ENCODE measurements at places on chromosomes 5 and 9.

- DNase-seq = no peak
Observed at GRCh38 chr9:88789785-88790184, 201.5 kb upstream of the S1PR3 start.

GRCh38 chr9:106400950-106401349 is 462.0 kb upstream of the ZNF462 start:
- no peak for DNase-seq

GRCh38 chr9:128636024-128636390 is 20.6 kb downstream of the DYNC2I2 start:
- DNase-seq = no peak

GRCh38 chr5:114062932-114063867 is 298.7 kb upstream of the KCNN2 start:
- no peak for DNase-seq

DNA sequence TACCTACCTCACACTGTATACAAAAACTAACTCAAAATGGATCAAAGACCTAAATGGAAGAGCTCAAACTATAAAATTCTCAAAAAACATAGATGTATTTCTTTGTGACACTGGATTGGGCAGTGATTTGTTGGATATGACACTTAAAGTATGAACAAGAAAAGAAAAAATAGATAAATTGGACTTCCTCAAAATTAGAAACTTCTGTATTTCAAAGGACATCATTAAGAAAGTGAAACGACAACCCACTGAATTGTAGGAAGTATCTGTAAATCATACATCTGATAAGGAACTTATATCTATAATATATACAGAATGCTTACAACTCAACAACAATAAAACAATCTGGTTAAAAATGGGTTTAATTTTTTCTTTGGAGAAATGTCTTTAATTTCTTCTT is 96.7 kb downstream of the NRG2 start:
- no peak for DNase-seq

GRCh38 chr5:95759005-95759404 is 27.9 kb downstream of the RHOBTB3 start:
- DNase-seq = no peak

GRCh38 chr9:135978642-135979546 is 17.7 kb upstream of the UBAC1 start:
- DNase-seq = no peak

- no peak for DNase-seq
Observed at GRCh38 chr9:78118742-78119473, 87.3 kb upstream of the GNAQ start.

DNA sequence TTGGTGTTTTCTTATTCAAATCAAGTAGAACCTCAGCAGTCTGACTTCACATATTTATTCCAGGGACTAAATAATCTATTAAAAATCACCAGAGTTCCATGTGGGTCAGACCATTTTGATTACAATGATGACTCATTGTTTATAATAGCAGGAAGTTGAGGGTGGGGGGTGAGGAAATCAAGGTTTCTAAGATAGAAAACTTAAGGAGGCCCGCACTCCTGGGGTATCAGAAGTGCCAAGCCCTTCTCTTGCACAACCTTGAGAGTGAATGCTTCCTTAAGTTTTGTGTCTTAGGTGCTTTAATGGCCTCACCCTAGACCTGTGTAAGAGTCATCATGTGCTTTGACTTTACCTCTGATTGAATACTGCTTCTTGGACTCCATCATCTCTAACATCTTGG is 31.9 kb upstream of the NPR3 start:
- no peak for DNase-seq

GRCh38 chr5:135448791-135449507 is 1.8 kb upstream of the DCANP1 start:
- DNase-seq = no peak

GRCh38 chr5:53038196-53038847 is 49.2 kb downstream of the ITGA2 start:
- no peak for DNase-seq

- no peak for DNase-seq
Observed at GRCh38 chr9:84521208-84521607, 148.3 kb upstream of the NTRK2 start.

- DNase-seq = no peak
Observed at GRCh38 chr5:56142614-56143372, 90.3 kb downstream of the ANKRD55 start.

DNA sequence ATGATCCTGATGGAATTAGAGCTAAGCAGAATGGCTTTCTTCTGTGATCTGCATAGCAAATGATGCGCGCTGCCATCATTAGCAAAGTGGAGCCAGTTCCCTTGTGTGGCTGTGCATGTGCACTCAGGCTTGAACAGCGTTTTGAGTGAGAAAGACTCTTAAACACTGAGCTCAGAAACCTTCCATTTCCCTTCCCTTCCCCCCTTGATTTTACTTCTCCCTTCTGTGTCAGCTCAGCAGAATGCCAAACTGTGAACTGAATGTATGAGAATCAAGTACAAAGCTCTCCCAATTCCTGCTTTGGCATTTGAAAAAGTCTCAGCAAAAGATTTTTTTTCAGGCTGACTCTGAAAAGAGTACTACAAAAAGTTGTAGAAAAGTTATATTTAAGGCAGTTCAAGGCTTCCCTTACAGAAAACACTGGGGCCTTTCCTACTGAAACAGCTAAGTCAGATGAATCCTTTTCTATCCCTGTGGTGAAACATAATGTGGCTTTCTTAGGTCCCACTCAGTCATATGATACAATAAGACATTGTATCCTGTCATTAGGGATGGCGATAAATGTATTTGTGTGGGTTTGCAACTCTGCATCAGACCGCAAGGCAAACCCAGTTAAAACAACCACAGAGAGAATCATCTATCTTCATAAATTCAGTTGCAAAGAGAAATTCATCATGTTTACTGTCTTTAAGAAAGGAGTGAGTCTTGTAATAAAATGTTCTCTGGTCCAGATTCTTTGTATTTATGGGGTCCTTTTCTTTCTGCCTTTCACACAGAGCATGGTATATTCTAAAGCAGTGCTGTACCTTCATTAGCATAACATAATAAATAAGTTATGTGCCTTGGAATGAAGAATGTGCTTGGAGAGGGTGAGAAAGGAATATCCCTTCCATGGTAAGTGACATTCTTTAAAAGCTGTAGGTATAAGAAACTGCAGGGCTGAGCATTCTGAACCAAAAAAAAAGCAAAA is 222.6 kb downstream of the CAAP1 start:
- no peak for DNase-seq

- no peak for DNase-seq
Observed at GRCh38 chr9:31839273-31839672, 545.2 kb upstream of the ACO1 start.

DNA sequence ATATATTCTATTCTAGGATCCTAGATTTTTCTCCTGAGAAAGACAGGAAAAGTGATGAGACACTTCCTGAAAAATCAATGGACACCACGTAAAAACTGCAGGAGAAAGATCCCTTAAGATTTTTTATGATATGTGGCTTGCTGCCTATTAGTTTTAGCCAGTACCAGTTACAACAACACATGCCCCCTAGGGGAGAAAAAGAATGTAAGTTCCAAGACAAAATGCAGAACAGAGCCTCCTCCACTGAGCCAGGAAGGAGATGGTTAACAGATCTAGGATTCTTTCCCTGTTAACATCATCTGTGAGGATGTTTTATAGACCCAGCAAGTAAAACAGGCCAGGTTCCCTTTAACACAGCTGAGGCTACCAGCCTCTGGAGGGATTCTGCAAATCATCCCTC is 574.7 kb downstream of the TLE4 start:
- no peak for DNase-seq

DNA sequence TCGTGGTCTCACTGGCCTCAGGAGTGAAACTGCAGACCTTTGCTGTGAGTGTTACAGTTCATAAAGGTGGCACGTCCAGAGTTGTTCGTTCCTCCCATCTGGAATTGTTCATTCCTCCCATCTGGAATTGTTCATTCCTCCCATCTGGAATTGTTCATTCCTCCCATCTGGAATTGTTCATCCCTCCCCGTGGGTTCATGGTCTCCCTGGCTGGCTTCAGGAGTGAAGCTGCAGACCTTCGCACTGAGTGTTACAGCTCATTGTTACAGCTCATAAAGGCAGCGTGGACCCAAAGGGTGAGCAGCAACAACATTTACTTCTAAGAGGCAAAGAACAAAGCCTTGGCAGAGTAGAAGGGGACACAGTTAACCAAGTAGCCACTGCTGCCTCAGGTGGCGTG is 69.1 kb downstream of the GCNT1 start:
- DNase-seq = no peak

DNA sequence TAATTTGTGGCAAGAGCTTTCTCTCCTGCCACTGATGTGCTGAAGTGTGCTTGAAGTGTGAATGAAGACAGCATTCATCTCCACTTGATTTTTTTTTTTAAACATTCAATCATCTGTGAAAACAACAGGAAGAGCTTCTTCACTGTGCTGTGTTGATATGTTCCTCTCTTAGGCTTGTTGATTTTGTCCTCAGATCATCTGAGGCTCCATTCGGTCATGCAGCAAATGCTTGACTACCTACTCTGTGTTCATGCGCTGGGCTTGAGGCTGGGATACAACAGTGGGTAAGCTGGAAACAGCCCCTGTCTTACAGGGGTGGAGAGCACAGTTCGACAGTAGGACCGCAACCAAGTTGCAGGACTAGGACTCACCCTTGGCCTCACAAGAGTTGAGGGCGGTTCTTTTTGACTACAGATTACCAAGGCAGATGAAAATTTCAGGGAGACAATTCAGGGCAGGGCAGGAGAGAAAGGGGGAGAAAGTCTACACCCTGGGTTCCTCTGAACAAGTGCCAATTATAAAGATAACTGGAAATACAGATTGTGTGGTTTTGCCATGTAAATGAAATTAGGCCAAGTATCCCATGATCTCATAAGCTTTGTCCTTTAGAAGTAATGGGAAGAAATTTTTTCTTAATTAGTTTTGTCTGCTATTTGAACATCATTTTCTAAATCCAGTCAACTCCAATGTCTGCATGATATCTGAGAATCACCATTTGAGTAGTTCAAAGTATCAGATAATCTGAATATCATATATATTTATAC is 31.0 kb upstream of the F2R start:
- no peak for DNase-seq

- DNase-seq = no peak
Observed at GRCh38 chr5:64914396-64914795, 145.7 kb downstream of the CWC27 start.

GRCh38 chr5:73321757-73322436 is 126.7 kb downstream of the FOXD1 start:
- no peak for DNase-seq

- DNase-seq = no peak
Observed at GRCh38 chr5:106818552-106818951, 852.2 kb downstream of the EFNA5 start.

DNA sequence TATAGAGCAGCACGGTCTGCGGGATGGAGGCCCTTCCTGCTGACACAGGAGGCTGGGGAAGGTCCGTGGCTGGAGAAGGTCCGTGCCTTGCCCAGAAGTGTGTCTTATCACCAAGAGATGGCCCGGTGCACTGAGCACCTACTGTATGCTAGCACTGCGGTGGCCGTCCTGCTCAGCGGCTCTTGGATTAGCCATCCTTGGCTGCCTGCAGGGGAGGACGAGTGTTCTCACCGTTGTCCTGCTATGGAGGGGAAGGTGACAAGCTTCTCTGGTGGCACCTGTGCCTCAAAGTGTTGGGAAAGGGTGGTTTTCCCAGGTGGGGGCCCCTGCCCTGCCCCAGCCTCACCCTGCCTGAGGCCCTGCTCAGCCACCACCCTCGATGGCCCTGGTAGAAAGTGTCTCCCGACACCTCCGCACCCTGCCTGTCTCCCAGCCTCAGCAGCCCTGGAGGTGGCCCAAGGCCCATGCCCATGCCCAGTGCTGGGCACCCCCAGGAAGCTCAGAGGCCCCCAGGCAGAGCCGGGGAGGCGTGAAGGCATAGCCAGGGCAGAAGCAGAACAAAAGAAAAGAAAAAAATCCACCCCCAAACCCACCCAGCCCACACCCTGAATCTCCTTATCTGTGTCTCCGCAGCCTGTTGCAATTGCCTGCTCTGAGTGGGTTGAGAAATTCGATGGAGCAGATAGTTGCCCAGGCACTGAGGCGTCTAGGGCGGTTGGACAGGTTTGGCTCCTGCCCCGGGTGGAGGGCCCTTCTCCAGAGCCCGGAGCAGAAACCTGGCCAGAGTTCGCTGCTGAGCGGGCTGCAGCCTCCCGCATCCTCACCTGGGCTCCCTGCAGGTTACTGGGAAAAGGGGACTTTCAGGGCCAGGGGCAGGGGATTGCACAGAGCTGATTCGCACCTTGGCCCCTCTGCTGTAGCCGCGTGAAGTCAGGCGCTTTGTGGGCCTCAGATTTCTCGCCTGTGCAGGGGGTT is 30.5 kb downstream of the RXRA start:
- DNase-seq = no peak

- no peak for DNase-seq
Observed at GRCh38 chr5:102969641-102970040, 150.3 kb downstream of the GIN1 start.

DNA sequence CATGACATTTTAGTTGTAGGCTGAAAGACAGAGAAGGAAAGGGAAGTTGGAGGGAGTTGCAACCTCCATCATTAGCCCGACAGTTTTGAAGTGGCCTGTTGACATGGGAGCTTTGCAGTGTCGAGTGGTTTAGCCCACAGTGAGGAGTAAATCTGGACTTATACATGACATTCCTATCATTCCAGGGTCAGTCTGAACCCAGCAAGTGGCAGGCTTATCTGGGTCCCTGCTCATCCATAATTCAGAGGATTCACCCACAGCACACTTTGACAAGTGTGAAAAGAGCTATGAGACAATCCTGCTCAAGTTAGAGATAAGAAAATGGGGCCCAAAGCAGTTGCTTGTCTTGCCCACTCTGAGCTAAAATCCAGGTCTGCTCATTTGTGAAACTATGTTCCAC is 8.4 kb upstream of the TNC start:
- DNase-seq = no peak

GRCh38 chr5:65825408-65826328 is 100.7 kb upstream of the ERBIN start:
- DNase-seq = no peak

DNA sequence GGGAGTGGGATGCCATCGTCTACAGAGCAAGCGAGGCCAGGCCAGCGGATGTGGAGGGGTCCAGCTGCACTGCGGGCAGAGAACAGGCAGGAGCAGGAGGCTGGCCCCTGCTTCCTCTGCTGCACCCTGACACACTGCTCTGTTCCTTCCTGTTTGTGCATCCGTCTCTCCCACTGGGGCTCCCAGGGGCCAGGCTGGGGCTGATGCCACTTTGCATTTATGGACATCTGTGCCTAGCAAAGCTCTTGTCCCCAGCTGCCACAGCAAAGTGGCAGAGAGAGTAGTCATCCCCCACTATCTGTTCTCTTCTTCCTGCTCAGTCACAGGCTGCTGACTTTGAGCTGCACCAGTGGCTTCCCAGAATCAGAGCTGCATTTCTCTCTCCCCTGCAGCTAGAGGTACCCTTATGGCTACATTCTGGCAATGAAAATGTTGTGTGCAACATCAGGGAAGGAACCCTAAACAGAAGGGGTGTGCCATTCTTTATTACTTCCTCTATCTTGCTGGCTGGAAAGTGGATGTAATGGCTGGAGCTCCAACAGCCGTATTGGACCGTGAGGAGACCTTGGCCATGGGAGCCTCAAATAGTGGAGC is 4.2 kb upstream of the NINJ1 start:
- DNase-seq = no peak
